Thymus (tissue), 14 donors: ENCODE measurements at places on chromosomes 2 and 18. TPM values are rescaled to one million over a fixed set of nuclear protein-coding genes. Genes with fewer than 3 reads are reported as not detected.

DNA sequence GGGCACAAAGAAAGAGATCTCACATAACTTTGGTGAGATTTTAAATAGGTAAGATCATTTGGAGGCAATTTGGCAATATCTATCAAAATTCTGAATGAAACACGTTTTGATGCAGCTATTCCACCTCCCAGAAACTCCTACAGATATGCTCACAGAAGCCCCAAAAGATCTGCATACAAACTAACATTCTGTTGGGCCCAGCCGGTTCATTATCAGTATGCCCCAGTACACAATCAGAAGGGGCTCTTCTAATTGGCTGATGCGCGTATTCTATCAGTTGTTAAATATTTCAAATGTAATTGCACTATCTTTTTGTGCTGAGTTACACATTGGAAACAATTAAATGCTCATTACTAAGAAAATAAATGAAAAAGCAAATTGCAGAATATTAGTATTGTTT is 7.1 kb upstream of the TGIF1 start:
- peaks cover 2% of the 10 kb centered on the region for H3K4me1 ChIP-seq
- H3K36me3 ChIP-seq = no peaks in the 10 kb centered on the region
- H3K27ac ChIP-seq = no peak overlapping the region
- no peak for DNase-seq
- no peaks in the 10 kb centered on the region for H3K27me3 ChIP-seq

GRCh38 chr2:239405071-239405470 is 4.3 kb upstream of the HDAC4 start:
- no peak overlapping the region for H3K4me3 ChIP-seq
- H3K36me3 ChIP-seq = no peaks in the 10 kb centered on the region
- no peak overlapping the region for H3K27ac ChIP-seq
- DNase-seq = no peak
- H3K27me3 ChIP-seq = no peaks in the 10 kb centered on the region

- H3K4me1 ChIP-seq = no peaks in the 10 kb centered on the region
- no peaks in the 10 kb centered on the region for H3K27me3 ChIP-seq
- no peak overlapping the region for H3K4me3 ChIP-seq
- H3K36me3 ChIP-seq = peaks cover 15% of the 10 kb centered on the region
Measured at GRCh38 chr2:60899230-60899891, 18.0 kb downstream of the REL start.

GRCh38 chr2:238469155-238469554 is 42.4 kb downstream of the ASB1 start:
- no peak overlapping the region for H3K27ac ChIP-seq
- H3K4me1 ChIP-seq = no peaks in the 10 kb centered on the region
- no peak for DNase-seq
- H3K4me3 ChIP-seq = no peak overlapping the region

DNA sequence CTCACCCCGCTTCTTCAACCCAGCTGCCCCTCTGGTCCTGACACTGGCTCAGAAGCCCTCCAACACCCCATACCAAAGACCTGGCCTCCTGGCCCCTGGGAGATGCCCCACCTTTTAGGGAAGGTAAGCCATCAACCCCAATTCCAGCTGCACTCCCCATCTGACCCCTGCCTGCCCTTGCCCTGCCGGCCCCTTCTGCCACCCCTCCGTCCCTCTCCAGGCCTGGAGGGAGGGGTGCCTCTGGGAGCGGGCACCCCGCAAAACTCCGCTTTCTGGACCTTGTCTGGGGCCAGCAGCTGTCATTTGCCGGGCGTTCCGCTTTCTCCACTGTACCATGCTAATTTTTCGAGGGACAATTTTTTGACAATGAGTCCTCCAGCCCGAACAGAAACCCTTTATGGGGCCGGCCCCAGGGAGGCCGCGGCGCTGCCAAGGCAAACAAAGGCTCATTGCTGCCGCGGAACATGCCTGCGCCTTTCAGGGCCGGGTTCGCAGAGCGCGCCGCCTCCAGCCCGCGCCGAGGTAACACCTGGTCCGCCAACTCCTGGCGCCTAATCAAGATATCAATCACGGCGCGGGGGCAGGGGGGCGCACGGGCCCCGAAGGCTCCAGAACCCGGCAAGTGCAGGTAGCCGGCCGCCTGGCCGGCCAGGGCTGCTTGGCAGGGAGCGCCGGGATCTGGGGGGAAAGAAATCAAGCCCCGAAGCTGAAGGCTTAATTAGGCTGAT is 96.0 kb downstream of the INHBB start:
- no peak for DNase-seq
- peaks cover 14% of the 10 kb centered on the region for H3K4me1 ChIP-seq
- H3K4me3 ChIP-seq = no peak overlapping the region
- no peak overlapping the region for H3K27ac ChIP-seq

GRCh38 chr2:88227446-88227845 is 57.3 kb downstream of the THNSL2 start:
- no peak overlapping the region for H3K27ac ChIP-seq
- DNase-seq = no peak
- H3K4me1 ChIP-seq = no peaks in the 10 kb centered on the region
- H3K36me3 ChIP-seq = no peaks in the 10 kb centered on the region
- H3K27me3 ChIP-seq = no peaks in the 10 kb centered on the region

- H3K4me1 ChIP-seq = no peaks in the 10 kb centered on the region
- no peak overlapping the region for H3K4me3 ChIP-seq
Measured at GRCh38 chr2:103218516-103218915, 456.7 kb downstream of the TMEM182 start.

- H3K4me1 ChIP-seq = no peaks in the 10 kb centered on the region
- H3K27ac ChIP-seq = no peak overlapping the region
- no peak for DNase-seq
- H3K36me3 ChIP-seq = no peaks in the 10 kb centered on the region
- peaks cover 100% of the 10 kb centered on the region for H3K27me3 ChIP-seq
- H3K4me3 ChIP-seq = no peak overlapping the region
Measured at GRCh38 chr2:222295368-222296062, 3.3 kb downstream of the PAX3 start.

FSHR gene
- total RNA-seq = not detected

MOGAT1 gene
- total RNA-seq = not detected
